ENCODE measurements at places on chromosomes 3 and 15.

DNA sequence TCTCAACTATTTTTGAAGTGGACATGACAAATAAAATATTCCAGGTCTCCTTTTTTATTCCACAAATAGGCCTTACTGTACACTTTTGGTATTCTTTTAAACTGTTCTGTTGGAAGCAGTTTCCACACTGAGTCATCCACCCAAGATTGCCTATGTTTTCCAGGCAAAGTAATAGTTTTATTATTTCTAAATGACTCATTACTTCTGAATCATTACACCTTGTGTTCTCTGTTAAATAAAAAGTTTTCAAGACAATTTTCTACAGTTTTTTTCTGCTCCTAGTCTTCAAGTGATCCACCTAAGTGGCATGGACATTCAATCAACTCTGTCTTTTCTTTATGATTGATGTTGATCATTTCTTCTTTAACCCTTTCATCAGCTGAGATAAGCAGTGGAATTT is 26.5 kb downstream of the PPP2R3A start:
- DNase-seq: no peak

DNA sequence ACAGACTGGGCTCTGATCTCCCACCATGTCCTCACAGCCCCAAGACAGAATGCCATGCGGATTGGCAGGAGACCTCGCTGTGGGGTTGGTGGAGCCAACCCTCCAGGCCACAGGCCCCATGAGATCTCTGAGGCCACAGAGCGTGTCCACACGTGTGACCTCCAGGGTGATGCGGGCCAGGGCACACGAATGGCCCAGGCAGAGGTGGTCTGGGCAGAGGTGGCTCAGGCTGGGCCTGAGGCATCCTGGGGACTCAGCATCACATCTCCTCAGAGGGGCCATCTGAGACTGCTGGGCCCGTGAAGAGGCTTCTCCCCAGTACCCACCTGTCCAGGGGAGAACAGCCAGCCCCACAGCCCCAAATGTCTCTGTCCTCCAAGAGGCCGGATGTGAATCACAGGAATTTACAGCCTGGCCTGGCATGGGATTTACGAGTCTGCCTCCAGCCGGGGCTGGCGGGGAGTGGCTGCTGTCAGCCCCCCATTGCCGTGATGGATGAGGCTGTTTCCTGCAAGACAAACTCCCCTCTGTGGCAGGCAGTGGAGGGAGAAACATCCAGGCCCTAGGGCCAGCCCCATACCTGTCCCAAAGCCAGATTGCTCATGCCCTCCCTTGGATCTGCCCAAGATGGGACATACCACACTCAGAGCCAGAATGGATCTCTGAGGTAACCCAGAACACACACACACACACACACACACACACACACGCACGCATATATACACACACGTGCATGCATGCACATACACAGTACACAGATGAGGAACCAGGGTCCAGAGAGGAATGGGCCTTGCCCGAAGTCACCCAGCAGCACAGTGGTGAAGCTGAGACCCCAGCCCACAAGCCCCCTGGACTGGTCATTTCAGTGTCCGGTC is 208.3 kb downstream of the TBC1D2B start:
- DNase-seq: no peak

DNA sequence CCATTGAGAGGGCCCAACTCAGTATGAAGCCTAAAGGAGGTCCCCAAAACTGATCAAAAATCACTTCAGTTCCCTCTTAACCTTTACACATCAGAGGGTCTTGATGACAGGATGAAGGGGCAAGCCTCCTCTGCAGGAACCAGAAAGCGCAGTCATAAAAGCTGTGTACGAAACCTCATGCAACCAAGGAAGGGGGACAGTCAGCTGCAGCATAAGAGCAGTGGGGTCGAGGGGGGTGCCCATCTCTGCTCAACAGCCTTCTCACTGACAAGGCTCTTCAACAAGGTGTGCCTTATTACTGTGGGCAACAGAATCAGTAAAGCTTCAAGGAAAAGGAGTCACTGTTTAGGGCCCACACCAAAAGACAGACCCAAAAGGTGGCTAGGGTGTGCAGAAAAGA is 3.9 kb downstream of the POC1A start:
- DNase-seq: no peak

- DNase-seq: no peak
Measured at GRCh38 chr15:66923438-66923881, 141.9 kb upstream of the SMAD3 start.

GRCh38 chr3:169940470-169941181 is 26.0 kb upstream of the SEC62 start:
- no peak for DNase-seq

GRCh38 chr3:58536501-58537411 is at the start of gene ACOX2:
TSS of gene ACOX2 (minus strand) at chr3:58537190. CDS start at chr3:58535106, 2,084 bp downstream.
- peak; percentile 49 for DNase-seq
